Muscle of back (tissue), 13 donors: ENCODE measurements at places on chromosomes 12 and 14. TPM values are rescaled to one million over a fixed set of nuclear protein-coding genes. Genes with fewer than 3 reads are reported as not detected.

- DNase-seq = no peak
Measured at GRCh38 chr12:56362130-56363059, at the start of gene APOF. TSS of gene APOF (minus strand) at chr12:56362857. CDS start at chr12:56362745, 112 bp downstream.

DNA sequence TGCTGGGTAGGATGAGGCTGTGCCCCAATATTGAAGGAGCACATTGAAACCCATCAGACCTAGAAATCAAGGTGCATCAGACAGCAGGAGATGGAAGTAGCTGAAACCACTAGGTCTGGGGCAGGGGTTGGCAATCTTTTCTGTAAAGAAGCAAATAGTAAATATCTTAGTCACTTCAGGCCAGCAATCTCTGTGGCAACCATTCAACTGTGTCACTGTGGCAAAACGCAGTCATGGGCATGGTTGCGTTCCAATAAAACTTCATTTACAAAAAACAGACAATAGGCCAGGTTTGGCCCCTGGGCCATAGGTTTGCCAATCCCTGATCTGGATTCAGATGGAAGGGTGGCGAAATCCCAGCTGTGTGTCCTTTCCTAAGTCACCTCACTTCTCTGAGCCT, 397.3 kb downstream of the MED13L start:
- DNase-seq = no peak

DNA sequence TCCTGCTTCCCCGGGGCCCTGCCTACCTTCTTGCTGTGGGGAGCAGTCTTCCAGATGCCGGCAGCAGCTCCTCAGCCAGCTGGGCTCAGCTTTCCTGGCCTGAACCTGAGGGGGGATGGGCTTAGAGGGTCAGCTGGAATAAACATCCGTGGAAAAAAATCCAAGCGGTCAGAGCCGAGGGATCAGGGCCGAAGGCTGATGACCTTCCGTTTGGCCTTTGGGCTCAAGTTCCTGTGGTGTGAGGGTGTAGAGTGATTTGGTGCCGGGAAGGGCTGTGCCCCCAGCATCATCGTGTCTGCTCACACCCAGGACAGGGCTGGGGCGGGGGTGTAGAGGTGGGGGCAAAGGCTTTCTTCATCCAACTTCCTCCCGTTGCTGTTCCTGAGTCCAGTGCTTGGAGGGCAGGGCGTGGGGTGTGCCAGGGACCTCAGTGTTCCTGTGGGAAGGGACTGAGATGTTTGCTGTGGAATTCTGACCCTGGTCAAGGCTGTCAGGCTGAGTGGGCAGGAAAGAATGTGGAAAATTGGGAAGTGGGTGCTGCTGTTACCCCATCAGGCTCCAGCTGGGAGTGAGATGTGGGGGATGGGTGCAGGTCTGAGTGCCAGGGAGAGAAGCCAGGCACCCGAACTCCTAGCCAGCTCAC, 2.6 kb downstream of the SMIM41 start:
- DNase-seq = peak; percentile 84

DNA sequence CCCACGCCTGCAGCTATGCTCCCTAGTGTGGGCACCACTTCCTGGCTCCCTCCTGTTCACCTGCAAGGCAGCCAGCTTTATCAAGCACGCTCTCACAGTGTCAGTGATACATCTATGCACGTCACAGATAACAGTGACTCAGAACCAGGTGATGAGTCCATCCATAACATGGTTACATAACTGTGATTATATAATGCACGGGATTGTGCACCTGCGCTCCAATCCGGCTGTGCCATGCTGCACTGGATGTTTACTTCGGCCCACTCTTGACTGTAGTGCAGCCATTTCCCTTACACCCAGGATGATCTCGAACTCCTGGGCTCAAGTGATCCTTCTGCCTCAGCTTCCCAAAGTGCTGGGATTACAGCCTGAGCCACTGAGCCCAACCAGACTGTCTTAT, 38.4 kb upstream of the CEP83 start:
- no peak for DNase-seq

- no peak for DNase-seq
Measured at GRCh38 chr14:69287098-69288010, 27.4 kb downstream of the GALNT16 start.

DNA sequence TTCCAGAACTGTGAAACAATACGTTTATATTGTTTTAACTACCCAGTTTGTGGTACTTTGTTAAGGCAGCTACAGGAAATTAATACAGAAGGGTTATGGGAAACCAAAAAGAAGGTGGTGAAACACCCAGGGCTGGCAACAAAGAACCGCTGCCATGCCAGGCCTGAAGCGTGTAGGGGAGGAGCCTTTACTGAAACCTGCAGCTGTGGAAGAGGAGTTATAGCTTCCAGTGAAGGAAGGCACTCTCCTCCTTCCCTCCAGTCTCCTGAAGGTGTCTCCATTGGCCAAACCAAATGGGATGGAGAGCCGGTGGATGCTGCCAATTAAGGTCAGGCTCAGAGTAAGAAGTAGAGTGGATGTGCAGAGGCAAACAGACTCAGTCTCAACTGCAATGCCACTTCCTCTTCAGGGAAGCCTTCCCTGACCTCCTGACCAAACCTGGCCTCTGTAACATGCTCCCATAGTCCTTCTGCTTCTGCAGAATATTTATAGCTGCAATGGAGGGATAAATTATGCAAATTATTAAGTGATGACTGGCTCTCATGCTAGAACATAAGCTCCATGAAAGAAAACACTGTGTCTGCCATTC, 168.3 kb downstream of the DAD1 start:
- no peak for DNase-seq

Gene MANSC4
- polyA plus RNA-seq = 0.12 TPM

Gene KRT78
- polyA plus RNA-seq = not detected

Gene RPGRIP1
- polyA plus RNA-seq = 0.29 TPM
